Activated naive CD8-positive, alpha-beta T cell treated with anti-CD3 and anti-CD28 coated beads for 36 hours (primary cell): ENCODE measurements at places on chromosomes 11 and 22.

GRCh38 chr11:129319201-129319600 lies 56.4 kb upstream of the BARX2 start:
- H3K36me3 ChIP-seq: no peaks in the 10 kb centered on the region
- no peak for DNase-seq
- no peaks in the 10 kb centered on the region for H3K4me1 ChIP-seq
- H3K27me3 ChIP-seq: no peaks in the 10 kb centered on the region
- H3K27ac ChIP-seq: no peak overlapping the region

- H3K4me3 ChIP-seq: no peak overlapping the region
- no peaks in the 10 kb centered on the region for H3K36me3 ChIP-seq
- DNase-seq: no peak
- no peak overlapping the region for H3K27ac ChIP-seq
- H3K4me1 ChIP-seq: no peaks in the 10 kb centered on the region
Observed at GRCh38 chr11:26675233-26675928, 46.5 kb downstream of the SLC5A12 start.

DNA sequence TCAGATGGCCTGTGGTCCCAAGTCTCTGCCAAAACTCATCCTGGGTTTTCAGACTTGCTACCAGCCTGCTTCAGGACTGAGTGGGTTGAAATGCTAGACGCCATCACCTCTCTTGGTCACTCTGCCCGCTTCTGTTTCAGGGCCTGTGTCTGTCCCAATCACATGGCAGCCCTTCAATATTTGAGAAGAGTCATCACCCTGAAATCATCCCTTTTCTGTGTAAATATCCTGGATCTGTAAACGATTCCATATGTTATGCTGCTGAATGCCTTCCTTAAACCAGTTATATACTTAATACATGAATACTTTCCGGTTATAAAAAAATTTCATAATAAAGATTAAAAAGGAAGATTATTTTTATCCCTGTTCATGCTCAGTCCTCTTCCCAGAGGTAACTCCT lies 39.8 kb upstream of the TLCD5 start:
- DNase-seq: no peak
- no peaks in the 10 kb centered on the region for H3K36me3 ChIP-seq
- no peaks in the 10 kb centered on the region for H3K4me1 ChIP-seq
- no peak overlapping the region for H3K4me3 ChIP-seq
- H3K27me3 ChIP-seq: peaks cover 14% of the 10 kb centered on the region

- no peaks in the 10 kb centered on the region for H3K27me3 ChIP-seq
- no peak overlapping the region for H3K4me3 ChIP-seq
- no peaks in the 10 kb centered on the region for H3K36me3 ChIP-seq
Observed at GRCh38 chr11:46896719-46897406, 21.5 kb downstream of the LRP4 start.
